ENCODE measurements at places on chromosomes 5 and 9.

DNA sequence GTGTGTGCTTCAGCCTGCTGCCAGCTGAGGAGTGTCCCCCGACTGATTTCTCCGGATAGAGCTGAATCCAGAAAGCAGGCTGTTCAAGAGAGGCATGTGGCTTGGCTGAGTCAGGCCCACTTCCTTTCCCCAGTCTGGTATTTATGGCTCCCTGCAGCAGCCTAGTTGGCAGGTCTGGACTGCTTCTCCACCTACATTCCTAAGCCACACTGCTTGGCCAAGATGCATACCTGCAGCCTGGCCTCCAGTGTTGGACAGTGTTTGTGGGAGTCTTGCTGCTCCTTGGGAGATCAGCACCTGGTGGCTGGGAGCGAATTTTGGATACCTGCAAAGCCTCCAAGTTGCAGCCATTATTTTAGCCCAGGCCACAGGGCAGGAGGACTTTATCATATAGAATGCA is 670.8 kb downstream of the ACTL7B start:
- no peak for DNase-seq

GRCh38 chr5:124902097-124902821 is 155.8 kb upstream of the ZNF608 start:
- no peak for DNase-seq

DNA sequence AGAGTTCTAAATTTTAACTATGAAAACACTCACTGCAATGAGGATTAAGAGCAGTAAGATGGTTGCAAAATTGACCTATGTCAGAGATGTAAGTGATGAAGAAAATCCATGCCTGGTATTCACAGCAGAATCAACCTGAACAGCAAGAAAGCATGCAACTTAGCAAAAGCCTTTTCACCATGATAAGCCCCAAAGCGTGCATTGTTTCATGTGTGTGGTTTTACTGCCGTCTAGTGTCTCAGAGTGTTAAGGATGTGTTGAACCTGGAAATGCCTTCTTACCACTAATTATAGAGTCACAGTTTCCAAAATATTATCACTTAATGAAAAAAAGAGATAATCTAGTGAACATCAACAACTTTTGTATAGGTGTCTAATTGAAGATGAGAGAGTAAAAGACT is 415.2 kb upstream of the TRPC7 start:
- no peak for DNase-seq

DNA sequence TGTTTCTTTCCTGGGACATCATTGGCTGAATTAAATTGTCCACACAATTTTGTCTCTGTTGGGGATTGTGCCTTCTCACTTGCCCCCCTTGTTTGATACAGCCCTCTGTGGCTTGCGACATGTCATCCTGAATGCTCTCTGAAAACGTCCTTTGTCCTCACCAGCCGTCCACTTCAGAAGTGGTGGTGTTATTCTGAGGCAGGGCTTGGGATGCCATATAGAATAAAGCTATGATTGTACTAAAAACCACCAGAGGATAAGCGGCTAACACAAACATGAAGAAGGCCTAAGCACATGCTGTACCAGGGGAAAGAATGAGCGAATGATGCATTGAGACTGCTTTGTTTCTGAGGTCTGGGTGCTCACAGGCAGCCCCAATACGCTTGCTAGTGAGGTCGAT is 3.5 kb upstream of the SNX30 start:
- no peak for DNase-seq

GRCh38 chr9:123798195-123798594 is 131.7 kb downstream of the DENND1A start:
- DNase-seq = peak; percentile 6

- no peak for DNase-seq
Observed at GRCh38 chr5:179368806-179369529, 23.7 kb upstream of the ADAMTS2 start.
